ENCODE measurements at places on chromosomes 6 and 20.

- no peak for DNase-seq
These were observed 67.4 kb upstream of the FABP7 start for GRCh38 chr6:122712093-122712447.

- DNase-seq = peak; percentile 19
These were observed 53.4 kb upstream of the CD93 start for GRCh38 chr20:23139524-23139923.

DNA sequence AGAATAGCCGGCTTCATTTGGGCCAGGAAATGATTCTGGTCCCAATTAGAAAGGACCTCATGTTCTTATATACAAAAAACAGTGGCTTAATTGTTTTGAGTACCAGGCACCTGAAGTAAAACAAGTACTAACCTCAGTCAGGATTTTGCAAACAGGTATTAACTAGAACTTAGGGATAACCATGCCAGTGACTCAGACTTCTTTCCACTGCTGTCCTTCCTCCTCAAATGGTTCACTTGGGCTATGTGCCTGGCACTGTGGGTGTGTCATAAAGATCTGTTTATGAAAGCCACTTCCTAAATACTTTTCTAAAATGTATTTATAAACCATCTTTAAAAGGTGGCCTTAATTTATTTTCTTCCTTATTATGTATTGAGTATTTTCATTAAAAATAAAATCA is 10.7 kb downstream of the CLDN20 start:
- DNase-seq = no peak

- DNase-seq = no peak
These were observed 257.7 kb upstream of the MARCKS start for GRCh38 chr6:113599444-113599843.

- DNase-seq = no peak
These were observed 4.9 kb upstream of the PACSIN1 start for GRCh38 chr6:34460796-34461507.

DNA sequence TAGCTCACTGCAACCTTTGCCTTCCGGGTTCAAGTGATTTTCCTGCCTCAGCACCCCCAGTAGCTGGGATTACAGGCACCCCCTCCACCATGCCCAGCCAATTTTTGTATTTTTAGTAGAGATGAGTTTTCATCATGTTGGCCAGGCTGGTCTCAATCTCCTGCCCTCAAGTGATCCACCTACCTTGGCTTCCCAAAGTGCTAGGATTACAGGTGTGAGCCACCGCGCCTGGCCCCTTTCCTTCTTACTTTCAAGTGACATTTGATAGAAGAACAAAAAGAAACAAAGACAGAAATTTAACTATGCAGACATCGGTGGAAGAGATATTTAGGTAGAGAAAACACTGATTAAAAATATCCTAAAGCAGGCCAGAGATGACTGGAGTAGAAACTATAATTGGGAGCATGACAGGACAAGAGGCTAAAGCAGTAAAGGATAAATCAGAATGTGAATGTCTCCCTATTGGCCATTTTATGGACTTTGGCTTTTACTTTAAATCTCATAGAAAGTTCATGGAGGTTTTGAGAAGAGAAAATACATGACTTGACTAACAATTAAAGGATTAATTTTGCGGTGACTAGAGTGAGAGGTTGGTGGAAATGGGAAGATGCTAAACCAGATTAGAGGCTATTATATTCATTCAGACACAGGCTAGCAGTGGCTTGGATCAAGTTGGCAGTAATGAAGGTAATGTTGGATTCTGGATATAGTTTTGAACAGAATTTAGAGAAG is 2.2 kb upstream of the EYS start:
- DNase-seq = no peak

GRCh38 chr6:14231071-14231483 is 113.5 kb downstream of the CD83 start:
- no peak for DNase-seq

GRCh38 chr6:12245763-12246718 is 44.1 kb upstream of the EDN1 start:
- no peak for DNase-seq

GRCh38 chr6:38138374-38138773 is 318.8 kb downstream of the ZFAND3 start:
- DNase-seq = no peak

GRCh38 chr6:90288404-90288803 is 8.2 kb downstream of the BACH2 start:
- DNase-seq = no peak

- DNase-seq = no peak
These were observed 5.6 kb upstream of the SLC17A9 start for GRCh38 chr20:62946918-62947317.

DNA sequence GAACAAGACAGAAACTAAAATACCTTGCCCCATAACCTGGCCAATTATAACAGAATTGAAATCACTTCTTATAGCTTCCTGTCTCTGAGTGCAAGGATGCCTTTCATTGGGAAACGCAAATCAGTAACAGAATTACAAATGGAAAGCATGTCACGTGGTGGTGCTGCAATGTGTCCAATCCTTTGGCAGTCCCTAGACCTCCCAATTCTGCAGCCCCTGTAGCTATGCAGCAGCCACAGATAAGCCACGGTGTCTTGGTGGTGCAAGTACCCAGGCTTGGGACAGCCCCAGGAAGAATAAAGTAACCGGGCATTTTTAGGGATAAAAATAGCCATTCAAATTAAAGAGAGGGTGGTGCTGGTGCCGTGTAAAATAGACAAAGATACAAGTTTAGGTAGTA is 134.6 kb upstream of the CCN2 start:
- DNase-seq = no peak

GRCh38 chr20:52434041-52434425 is 242.5 kb upstream of the ZFP64 start:
- DNase-seq = no peak

DNA sequence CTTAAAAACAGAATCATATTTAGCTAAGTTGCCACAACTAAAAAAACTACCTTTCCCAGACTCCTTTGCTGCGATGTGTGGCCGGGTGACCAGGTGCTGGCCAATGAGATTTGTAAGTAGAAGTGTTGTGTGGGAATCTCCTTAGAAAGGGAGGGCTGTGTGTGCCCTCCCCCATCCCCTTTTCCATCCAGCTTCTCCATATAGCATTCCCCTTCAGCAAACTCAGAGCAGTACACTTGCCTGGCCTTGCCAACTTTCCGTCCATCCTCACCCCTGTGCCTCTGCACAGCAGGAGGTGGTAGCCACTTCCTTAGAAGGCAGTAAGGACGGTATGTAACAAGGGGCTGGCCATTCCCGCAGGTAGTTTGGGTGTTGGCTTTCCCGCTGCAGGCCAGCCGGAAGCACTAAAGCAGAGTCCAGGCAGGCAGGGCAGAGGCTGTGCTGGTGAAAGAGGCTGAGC is 22.3 kb upstream of the KCNK16 start:
- DNase-seq = no peak

DNA sequence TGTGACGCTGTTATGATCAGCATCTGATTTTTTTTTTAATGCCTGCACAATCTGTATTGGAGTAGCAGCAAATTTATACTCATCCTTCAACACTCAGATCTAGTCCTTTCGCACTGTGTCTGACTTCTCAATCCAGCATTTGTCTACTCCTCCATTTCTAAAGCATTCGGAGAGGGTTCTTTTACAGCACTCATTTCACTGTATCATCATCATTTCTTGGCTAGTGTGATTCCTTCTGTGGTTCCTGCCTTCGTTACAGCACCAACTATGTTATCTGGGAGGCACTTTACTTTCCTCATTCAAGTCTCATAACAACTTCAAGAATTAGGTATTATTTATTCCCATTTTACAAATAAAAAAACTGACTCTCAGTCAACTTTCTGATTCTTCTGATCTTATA is 18.0 kb downstream of the NUDT3 start:
- no peak for DNase-seq

DNA sequence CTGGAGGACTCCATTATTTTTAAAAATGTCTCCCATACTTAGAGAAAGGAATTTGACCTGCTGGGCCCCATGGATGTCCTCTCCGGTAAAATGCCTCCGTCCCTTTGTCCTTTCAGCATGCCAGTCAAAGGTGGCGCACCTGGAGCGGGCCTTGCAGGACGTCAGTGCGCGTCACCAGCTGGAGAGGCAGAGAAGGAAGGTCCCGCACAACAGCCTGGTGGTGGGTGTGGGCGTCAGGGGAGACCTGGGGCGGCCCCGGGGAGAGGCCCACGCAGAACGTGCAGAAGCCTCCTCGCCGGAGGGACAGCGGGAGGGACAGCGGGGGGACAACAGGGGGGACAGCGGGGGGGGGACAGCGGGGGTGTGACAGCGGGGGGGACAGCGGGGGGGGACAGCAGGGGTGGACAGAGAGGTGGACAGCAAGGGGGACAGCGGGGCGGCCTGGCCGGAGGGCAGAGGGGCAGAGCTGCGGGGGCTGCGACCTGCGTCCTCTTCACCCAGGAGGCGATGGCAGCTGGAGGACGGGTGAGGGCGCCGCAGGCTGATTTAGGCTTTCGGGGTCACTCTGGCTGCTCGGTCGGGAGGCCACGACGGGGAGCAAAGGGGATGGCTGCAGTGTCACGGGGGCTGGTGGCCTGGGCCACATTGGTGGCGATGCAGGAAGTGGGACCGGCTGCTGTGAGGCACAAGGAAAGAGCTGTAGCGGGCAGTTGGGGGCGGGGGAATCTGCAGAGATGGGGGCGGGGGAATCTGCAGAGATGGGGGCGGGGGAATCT is 859 bp upstream of the KIF25 start:
- no peak for DNase-seq

- DNase-seq = no peak
These were observed 44.2 kb downstream of the COL11A2 start for GRCh38 chr6:33147807-33148666.

DNA sequence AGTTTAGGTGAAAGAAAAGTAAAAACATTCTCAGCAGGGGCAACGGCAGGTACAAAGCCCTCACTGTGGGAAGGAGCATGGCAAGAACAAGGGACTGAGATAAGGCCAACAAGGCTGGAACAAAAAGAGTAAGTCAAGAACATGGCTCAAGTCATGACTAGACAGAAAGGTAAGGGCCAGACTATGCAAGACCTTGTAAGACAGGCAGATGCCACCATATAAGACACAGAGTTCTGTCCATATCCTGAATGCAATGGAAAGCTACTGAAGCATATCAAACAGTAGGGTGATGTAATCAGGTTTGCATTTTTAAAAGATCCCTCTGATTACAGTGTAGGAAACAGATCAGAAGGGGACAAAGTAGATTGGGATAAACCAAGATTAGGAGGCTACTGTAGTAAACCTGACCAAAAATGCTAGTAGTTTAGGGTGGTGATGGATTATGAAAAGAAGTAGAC is 5.5 kb downstream of the REV3L start:
- no peak for DNase-seq

DNA sequence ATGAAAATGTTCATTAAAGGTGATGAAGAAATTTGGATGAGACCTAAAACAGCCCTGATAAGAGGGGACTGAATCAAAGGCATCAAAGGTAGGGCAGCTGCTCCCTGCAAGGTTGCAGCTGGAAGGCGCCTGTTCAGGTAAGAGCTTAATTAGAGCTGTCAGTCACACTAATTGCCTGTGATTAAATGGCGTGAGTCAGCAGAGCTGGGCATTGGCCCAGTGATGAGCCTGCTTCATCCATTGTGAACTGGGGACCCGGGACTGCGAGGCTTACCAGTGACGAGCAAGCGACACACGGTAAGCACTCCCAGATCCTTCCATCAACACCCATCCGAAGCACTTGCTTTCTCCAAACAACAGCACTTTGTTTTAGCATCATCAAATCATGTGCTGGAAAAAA is 621.5 kb upstream of the CDH4 start:
- peak; percentile 97 for DNase-seq

GRCh38 chr6:92944132-92944531 is 475.2 kb downstream of the EPHA7 start:
- DNase-seq = no peak

DNA sequence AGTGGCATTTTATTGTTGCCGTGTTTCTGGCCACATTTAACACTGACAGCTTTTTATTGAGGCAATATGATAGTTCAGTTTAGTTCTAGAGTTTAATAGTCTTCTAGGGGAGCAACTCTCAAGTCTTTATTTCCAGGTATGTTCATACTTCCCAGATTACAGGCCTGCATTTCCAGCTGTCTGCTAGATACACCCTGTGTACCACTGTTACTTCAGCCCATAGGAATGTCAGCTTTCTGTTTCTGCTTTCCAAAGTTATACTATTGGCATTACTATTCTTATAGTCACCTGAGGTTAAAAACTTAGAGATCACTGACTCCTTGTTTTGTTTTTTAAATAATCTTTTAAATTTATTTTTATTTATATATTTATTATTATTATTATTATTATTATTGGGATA is 7.6 kb downstream of the ZNF451 start:
- no peak for DNase-seq

- peak; percentile 10 for DNase-seq
These were observed 30.9 kb downstream of the SCML4 start for GRCh38 chr6:107793191-107793590.

- no peak for DNase-seq
These were observed 40.5 kb downstream of the FKBP5 start for GRCh38 chr6:35648203-35648602.

DNA sequence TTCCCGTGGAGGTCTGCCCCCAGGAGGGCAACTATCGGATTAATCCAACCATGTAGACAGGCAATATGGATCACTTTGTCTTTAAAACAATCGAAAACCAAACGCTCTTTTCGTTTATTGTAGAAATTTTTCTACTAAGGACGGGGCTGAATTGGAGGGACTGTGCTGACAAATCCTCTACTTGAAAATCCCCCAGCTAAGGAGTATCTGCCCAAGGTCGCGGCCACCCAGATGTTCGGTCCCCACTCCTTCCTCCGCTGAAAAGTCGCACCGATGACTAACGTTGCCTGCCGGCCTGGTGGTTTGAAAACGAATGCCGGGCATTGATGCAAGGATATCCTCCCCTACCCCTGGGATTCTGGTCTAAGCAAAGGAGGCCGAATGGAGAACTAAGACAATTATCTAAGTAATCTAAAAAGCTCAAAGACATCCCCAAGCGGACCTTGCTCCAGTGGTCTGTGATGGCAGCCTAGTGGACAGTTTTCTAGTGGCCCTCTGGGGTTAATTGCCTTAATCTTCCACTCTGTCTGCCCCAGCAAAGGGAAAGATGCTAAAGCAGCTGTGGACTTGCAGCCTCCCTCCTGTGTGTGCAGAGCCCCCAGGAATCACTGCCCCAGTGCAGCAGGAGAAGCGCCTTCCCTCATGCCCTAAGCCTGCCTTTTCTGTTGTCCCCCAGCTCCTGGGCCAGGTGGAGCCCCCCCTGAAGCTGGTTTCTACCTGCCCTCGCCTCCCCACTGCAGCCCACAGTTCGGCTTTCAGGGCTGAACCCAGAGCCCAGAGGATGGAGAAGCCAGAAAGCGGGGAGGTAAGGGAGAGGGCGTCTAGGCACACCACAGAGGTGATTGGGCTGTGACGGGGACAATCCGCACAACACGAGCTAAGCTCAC is 3.6 kb upstream of the FOXC1 start:
- no peak for DNase-seq

Measured in COR-L47 (cell line).